ENCODE measurements at places on chromosomes 6 and 20.

DNA sequence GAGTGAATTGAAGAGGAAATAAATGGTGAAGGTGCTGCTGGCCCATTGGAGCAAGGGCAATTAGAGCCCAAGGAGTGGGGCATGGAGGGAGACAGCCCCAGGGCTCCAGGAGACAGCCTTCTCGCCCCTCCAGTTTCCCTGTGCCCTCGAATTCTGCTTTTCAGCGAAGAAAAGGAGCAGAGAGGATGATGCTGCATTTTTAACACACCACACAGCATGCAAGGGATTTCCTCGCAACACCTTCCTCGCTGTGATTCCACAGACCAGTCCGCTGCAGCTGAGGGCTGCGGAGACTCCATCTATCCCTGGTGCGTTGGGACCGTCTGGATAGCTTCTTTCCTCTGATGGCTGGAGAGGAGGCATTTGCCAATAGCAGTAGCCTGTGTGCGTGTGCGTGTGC, 41.7 kb downstream of the PTCHD4 start:
- DNase-seq = no peak

DNA sequence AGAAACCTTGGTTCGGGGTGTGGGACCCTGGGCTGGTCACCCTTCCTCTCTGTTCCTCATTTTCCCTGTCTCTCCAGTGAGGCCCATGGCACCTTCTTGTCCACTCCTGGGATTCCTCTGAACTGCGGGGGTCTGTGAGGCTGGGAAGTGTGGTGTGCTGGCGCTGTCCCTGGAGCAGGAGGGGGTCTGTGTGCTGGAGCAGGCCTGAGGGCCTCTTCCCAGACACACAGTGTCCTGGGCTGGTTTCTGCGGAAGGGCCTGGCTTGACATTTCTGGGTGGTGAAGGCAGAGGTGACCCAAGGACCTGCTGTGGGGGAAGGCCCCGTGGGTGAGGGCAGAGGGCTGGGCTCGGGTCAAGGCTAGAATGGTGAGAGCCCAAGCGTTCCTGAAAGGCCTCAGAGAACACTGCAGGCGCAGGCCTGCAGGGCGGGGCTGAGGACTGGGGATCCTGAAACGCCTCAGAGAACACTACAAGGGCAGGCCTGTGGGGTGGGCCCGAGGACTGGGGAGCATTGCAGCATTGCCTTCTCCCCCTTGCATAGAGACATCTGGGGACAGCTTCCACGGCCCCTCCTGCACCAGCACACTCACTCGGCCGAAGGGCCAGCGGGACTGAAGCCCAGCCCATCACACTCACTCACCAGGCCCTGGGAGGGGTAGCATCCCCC, 10.6 kb upstream of the BAK1 start:
- no peak for DNase-seq

- DNase-seq = peak; percentile 5
Observed at GRCh38 chr6:143107911-143108761, 47.4 kb downstream of the AIG1 start.

DNA sequence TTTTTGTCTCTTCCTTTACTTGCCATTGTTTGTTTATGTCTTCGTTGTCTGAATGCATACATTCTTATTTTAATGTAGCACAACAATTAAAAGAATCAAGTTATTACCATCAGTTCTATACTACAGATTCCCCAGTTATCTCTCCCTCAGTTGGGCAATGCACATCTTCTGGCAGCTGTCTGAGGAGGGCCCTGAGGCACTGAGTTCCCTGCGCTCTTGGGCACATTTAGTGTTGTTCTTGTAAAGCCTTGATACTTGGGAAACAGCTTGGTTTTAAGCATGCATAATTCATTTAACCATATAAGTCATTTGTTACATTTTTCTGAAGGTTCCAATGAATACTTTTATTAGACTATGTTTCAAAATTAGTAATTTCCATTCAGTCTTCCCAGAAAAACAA, 117.9 kb downstream of the C6orf118 start:
- no peak for DNase-seq

GRCh38 chr20:44081476-44081875, 105.5 kb downstream of the JPH2 start:
- DNase-seq = no peak

GRCh38 chr6:140915551-140915950, 1217.2 kb upstream of the GJE1 start:
- DNase-seq = no peak
